Hepatocyte (in vitro differentiated cells): ENCODE measurements at places on chromosomes 6 and 20. TPM values are rescaled to one million over a fixed set of nuclear protein-coding genes. Genes with fewer than 3 reads are reported as not detected.

GRCh38 chr6:107968081-107968480 is 10.1 kb upstream of the SEC63 start:
- no peak overlapping the region for H3K4me3 ChIP-seq
- DNase-seq, result no peak
- H3K36me3 ChIP-seq, result no peaks in the 10 kb centered on the region
- H3K27me3 ChIP-seq, result no peaks in the 10 kb centered on the region

GRCh38 chr6:73471686-73472290 is 10.3 kb downstream of the MTO1 start:
- H3K36me3 ChIP-seq, result no peaks in the 10 kb centered on the region
- no peaks in the 10 kb centered on the region for H3K4me1 ChIP-seq
- no peaks in the 10 kb centered on the region for H3K27me3 ChIP-seq
- H3K27ac ChIP-seq, result no peak overlapping the region
- no peak for DNase-seq
- no peak overlapping the region for H3K4me3 ChIP-seq

Gene SMOC2
- total RNA-seq, result 48.1 and 51.0 TPM in 2 replicates

Gene TFAP2B
- total RNA-seq, result 0.64 and 0.73 TPM in 2 replicates
